ENCODE measurements at places on chromosomes 11 and 22. TPM values are rescaled to one million over a fixed set of nuclear protein-coding genes. Genes with fewer than 3 reads are reported as not detected.

Gene VPREB1
- not detected for polyA plus RNA-seq

Gene DLG2
- polyA plus RNA-seq, result 12.9 TPM

Gene CCDC188
- 1.6 TPM for polyA plus RNA-seq

Gene MMP26
- not detected for polyA plus RNA-seq

Gene BAIAP2L2
- 2.6 TPM for polyA plus RNA-seq

Gene SLN
- polyA plus RNA-seq, result not detected

Gene OR5T2
- not detected for polyA plus RNA-seq

Gene TIGD3
- 7.1 TPM for polyA plus RNA-seq

Gene IFITM2
- 126 TPM for polyA plus RNA-seq

Gene LARGE2
- 1.2 TPM for polyA plus RNA-seq

Gene UPK3A
- 13.6 TPM for polyA plus RNA-seq

Gene EIF4G2
- 338 TPM for polyA plus RNA-seq

- DNase-seq, result no peak
These were observed 127.7 kb upstream of the MTNR1B start for GRCh38 chr11:92841719-92842118.

- DNase-seq, result no peak
These were observed 24.0 kb downstream of the PISD start for GRCh38 chr22:31637891-31638618.

DNA sequence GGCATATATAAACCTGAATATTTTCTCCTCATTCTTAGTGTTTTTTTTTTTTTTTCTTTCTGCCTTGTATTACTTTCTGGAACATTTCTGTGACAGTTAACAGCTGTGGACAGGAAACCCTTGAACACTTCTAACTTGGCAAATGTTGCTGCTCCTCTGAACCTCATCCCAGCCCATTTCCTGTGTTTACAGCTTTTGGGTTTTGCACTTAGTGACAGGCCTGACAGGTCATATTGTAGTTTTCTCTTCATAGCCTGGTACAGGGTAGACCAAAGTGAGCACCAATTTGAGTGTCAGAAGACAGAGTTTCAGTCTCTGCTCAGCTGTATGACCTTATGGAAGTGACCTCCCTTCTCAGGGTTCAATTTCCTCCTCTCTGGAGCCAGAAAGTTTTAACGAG lies 91.6 kb downstream of the STIM1 start:
- DNase-seq, result no peak

GRCh38 chr22:46750863-46751443 lies 11.5 kb upstream of the TBC1D22A start:
- no peak for DNase-seq

- DNase-seq, result no peak
These were observed 37.7 kb upstream of the ANO1 start for GRCh38 chr11:70040452-70040851.

DNA sequence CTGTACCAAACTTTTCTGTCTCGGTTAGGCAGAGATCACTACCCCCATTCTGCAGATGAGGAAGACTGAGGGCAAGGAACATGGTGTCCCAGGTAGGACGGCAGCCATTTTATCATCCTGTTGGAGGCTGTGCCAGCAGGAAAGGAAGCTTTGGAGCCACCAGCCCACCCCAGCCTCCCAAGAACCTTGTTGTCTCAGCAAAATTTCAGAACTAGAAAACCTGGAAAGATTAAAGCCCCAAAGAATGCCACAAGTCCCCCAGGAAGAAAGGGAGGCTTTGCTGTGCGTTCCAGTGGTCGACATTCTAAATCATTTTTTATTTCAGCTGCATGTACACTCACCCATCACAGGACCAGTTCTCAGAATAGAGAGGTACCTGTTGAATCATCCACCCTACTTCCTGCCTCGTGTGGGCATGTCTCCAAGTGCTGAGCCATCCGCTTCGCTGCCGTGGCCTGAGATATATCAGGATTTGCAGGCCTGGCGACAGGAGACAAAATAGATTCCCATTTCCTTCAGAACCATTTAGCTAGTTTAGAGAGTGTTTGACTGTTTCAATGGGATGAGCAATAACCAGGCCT lies 13.0 kb upstream of the EIF3D start:
- DNase-seq, result no peak

- DNase-seq, result no peak
These were observed 78.6 kb upstream of the SHANK2 start for GRCh38 chr11:71330996-71331395.

GRCh38 chr11:119427279-119427678 lies 4.3 kb upstream of the THY1 start:
- DNase-seq, result no peak

DNA sequence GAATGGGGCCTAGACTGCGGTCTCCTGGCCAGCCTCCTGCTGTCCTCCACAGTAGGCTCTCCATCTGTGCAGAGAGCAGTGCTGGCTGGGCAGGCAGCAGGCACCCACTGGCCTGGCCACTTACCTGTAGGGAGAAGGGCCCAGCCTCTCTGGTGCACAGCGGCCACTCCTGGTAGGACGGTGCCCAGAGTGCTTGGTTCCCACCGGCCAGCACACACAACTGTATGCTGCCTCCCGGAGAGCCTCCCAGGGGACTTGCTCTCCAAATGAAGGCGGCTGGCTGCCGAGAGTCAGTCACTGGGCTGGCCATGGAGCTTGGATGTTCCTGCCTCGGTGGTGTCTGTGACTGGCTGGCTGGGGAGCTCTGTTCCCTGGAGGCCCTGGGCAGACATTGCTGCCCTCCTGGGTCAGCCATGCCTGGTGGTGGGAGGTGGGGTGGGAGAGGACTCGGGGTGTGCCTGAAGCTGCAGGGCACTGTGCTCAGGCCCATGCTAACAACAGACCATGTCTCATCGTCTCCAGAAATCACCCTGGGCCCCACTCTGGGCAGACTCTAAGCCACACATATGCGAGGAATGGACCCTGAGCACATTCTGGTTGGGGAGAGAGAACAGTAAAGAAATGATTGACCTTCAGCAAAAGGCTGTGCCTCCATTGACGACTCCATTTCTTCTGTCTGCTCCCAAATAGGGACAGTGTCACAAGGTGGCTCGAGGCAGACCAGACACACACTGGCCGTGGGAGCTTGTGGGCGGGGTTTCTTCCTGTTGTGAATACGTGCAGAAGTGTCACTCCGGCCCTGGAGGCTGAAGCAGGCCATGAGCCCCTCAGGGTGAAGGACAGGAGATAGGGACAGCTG lies 350.8 kb downstream of the TBC1D22A start:
- DNase-seq, result no peak

DNA sequence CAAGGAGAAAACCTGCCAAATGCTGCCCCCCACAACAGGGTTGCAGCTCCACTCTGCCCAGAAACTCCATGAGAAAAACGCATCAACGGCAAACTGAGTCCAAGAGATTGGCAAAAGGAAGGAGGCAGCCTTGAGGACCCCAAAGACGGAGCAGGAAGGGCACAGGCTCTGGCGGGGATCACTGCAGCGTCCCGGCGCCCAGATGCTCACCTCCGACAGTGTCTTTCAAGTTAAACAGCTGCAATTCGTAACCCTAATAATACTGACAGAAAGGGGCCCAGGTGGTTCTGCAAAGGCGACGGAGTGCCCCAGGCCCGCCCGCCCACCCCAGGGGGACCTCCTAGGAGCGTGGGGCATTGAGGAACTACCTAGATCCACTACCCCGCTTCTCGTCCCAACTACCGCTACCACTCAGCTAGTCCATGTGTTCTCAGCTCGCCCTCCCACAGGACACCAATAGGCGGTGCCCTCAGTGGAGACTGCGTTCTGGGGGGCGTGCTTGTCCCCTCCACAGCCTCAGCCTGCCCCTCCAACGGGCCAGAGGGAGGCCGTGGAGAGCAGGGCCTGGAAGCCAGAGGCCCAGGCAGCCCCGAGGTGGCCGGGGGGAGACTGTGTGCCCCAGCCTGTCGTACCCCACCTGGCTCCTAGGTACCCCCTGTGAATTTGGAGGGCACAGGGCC lies 127.4 kb downstream of the PHF21B start:
- DNase-seq, result no peak

GRCh38 chr11:33670250-33671011 lies 30.2 kb downstream of the C11orf91 start:
- DNase-seq, result no peak

- DNase-seq, result no peak
These were observed 11.1 kb downstream of the NAV2 start for GRCh38 chr11:19723572-19724342.

DNA sequence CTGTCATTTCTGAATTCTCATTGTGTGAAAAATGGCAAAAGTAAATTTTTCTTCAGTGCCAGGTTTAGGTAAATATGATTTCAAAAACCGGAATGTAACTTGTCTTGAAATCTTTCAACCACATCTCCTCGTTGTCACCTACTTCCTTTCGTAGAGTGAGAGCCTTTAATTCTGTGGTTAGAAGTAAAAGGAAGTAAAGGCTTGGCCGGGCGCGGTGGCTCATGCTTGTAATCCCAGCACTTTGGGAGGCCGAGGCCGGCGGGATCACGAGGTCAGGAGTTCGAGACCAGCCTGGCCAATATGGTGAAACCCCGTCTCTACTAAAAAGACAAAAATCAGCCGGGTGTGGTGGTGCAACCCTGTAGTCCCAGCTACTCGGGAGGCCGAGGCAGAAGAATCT lies 29.8 kb downstream of the SGSM3 start:
- no peak for DNase-seq

GRCh38 chr22:40050258-40050657 lies 55.5 kb downstream of the FAM83F start:
- no peak for DNase-seq

GRCh38 chr11:106457727-106458126 lies 380.3 kb downstream of the AASDHPPT start:
- no peak for DNase-seq

DNA sequence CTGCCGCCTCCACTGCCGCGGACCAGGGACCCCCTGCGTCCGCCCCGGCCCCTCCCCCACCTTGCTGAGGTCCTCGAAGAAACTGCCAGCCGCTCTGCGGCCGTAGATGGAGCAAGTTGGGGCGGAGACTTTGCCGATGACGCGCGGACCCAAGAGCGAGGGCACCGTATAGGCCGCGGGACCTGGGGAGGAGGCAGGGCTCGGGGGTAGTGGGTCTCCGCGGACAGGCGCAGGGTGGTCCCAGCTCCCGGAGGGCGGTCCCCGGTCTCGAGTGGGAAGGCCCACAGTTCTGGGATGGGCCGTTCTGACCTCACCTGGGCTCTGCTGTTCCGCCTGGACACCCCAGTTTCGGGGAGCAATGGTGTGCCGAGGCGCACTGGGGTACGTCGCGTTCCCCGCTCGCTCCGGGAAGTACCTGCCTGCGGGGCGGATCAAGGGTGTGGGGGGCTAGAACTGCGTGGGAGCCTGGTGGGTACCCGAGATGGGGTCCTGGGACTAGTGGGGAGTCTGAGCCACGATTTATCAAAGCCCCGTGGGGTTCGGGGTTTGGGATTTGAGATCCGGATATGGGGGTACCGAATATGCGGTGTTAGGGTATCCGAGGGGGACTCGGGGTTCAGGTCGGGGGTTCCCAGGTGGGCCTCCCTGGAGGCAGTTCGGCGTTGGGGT lies 1.2 kb upstream of the TYMP start:
- no peak for DNase-seq

DNA sequence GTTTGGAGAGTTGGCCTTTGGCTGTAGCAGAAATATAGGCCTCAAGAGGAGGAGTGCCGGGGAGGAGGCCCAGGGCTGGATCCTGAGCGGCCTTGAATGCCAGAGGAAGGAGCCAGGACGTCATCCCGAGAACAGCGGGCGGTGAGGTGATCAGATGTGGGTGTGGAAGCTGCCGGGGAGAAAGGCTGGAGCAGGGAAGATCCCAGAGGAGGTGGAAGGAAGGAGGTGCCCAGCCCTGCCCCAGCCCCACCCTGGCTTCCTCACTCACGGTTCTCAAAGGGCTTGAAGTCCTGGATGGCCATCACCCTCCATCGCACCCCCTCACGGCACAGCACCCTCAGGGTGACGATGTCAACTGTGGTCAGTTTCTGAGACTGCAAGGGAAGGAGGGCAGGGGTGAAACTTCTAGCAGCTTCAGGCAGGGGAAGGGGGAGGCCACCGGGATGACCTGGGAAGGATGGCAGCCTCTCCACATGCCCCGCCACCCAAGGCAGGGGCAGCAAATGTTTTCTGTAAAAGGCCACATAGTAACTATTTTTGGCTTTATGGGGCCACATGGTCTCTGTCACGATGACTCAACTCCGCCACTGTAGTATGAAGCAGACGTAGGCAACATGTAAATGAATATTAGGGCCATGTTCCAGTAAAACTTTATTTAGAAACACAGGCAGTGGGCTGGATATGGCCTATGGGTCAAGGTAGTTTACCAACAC lies 10.7 kb downstream of the IL2RB start:
- no peak for DNase-seq

DNA sequence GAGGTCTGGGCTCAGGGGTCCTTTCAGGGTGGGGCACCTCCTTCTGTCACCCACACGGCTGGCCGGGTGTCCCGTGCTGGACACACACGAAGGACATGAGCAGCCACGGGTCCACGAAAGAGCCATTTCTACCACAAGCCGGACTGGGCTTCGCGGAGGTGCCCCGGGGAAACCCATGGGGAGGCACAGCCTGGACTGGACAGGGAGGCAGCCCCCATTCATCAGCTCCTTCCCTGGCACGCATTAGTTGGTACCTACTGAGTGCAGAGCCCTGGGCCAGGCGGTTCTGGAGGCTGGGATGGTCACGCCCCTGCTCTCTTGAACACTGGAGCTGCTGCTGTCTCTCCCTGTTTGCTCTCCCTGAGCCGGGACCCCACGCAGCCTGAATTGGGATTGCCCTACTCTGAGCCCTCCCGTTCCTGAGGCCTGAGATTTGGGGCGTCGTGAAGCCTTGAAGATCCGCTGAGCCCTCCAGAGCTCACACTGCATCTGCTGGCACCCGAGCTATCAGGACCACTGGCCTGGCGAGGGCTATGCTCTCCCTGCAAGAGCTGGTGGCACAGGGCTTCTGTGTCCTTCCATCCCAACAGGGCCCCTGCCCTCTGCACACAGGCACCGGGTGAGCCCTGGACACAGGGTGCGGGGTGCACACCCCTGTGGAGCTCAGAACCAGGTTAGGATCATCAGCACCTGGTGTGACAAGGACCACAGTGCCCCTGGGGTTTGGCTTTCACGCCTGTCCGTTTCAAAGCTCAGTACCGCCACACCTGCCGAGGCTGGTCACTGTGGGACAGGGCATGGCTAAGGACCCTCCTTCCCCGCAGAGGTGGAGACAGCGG lies 84.6 kb downstream of the MYEOV start:
- DNase-seq, result no peak

DNA sequence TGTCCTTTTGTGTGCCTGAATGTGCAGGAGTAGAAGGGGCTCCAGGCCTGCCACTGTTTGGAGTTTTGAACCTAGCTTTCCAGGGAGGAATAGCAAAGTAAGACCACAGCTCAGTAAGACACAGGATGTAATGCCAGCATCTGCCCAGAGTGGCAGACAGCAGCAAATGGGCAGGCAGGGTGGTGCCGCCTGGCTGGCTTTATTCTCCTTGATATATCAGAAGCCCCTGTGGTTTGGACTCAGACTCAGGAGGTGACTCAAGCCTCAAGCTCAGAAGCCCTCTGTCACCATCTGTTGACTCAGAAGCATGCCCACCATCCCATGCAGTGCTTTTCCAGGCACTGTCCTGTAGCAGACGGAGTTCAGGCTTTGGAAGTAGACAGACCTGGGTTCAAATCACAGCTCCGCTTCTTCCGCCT lies 72.7 kb upstream of the TTC12 start:
- peak; percentile 46 for DNase-seq

- DNase-seq, result no peak
These were observed 143.2 kb upstream of the GRIA4 start for GRCh38 chr11:105466582-105467228.

All from brain (organoid and tissue), 16 donors.